ENCODE measurements at places on chromosomes 3 and 15.

DNA sequence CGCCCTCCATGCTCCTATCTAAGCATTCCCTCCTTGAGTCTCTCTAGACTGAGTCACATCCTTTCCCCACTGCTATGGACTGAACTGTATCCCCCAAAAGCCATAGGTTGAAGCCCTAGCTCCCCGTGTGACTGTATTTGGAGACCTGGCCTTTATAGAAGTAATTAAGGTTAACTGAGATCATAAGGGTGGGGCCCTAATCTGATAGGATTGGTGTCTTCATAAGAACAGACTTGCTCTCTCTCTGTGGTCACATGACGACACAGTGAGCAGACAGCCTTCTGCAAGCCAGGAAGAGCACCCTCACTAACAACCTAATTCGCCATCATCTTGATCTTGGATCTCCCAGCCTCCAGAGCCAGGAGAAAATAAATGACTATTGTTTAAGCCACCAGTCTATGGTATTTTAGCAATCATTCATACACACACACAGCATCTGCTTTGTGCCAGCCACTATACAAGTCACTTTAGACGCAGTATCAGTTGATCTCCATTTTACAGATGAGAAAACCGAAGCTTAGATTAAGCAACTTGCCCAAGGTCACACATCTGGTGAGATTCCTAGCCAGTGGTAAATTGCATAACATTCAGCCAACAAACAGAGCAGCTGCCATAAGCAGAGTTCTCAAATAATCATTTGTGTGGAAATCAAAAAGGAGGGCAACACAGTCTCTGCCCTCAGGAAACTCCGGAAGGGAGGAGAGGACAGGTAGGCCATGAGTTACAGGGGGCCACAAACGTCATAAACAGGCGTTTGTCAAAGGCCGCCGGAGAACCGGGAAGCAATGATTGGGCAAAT, 66.3 kb upstream of the HES1 start:
- DNase-seq = no peak

DNA sequence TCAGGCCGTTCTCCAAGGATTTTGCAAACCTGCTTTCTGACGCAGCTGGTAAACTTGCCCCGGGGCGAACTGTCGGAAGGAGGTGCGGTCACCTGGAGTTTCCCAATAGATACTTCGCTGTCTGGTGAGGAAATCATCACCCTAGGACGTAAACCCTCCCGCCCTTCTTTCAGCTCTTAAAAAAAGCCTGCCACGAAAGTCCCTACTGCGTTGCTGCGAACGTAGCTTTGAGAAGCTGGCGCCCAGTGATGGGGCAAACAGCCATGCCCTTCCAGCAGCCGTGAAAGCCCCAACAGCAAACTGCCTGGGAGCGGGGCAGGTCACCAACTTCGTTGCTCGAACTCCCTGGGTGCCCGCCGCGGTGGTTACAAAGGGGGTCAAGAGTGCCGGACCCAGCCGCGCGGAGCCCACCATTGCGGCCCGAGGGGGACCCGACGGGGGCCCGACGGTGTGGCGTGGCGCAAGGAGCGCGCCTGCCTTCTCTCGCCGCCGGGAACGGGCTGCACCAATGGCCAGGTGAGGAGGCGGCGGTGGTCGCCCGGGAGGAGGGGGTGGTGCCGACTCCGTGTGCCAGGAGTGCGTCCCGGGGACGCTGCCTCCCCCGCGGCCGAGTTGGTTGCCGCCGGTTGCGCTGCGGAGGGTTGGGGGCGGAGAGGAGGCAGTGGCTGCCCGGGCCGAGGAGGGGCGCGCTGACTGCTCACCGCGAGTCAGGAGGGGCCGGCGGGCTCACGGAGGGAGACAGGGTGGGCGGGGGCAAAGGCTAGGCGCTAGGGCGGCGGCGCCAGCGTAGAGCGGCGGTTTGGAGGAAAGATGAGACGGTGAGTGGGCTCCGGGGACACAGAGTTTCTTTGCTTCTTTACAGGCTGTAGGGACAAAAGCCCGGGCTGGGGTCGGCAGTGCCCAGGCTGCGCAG, at the start of gene PHLDB2:
Gene PHLDB2, plus strand, starts transcription at position 205 of the 913 bp plus-strand sequence. CDS start 24,813 bp downstream, outside the sequence.
- DNase-seq = no peak

DNA sequence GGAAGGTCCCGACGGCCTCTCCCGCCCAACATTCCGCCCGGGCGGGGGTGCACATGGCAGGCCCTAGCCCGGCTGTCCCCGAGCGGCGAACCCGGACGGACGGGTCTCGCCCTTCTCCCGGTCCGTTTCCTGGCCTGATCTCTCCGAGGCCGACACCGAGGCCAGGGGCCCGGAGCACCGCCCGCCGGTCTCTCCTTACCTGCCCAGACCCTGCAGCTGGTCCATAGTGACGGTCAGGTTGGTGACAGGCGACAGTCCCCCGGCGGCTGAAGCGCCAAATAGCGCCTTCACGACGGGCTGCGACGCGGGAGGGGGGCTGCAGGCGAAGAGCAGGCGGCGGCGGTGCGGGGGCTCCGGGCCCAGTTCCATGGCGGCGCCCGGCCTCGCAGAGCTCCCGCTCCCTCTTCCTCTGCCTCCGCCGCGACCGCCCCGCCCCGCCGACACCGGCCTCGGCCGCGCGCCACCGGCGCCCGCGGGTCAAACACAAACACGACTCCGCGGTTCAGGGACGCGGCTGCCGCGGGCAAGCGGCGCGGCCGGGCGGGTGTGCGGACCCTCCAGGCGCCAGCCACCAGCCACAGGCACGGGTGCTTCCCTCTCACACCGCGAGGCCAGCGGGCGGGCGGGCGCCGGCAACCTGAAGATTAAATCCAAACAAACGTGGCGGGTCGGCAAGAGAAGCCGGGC, 495 bp downstream of the CDC25A start:
- no peak for DNase-seq

DNA sequence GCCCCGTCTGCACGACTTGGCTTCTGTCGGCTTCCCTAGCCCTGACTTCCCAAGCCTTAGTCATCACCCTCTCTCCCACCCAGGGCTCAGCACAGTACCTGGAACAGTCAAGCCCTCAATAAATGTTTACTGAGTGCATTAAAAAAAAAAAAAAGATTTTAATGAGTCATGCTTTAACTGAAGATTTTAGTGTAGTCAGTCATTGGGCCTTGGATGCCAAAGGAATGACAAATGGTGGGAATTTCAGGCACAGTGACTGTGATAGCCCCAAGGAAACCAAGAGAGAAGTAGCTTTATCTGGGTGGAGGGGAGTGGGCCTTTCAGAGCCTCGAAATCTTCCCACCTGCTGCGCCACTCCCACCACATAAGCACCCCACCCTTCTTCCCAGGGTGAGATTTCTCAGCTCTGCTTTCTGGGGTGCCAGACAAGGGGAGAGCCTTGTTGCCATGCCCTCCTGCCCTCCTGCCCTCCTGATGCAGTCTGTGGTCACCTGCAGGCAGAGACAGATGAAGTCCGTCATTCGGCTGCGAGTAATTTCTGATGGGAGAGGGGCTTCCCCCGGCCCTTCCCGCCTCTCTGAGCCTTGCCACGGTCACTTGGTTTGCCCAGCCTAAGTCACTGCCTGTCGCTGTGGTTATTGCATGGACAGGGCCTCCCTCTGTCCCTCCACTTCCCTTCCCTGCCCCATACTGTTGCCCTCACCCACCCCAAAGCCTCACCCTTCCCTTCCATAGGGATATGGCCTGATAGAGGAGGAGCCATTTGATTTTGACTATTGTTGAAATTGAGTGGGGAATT, 41.8 kb downstream of the SMAD3 start:
- no peak for DNase-seq

All from stimulated activated CD4-positive, alpha-beta T cell treated with anti-CD3 and anti-CD28 coated beads, Interleukin-1b, Interleukin-23, amount 100 ng/mL, for 1 hour (primary cell).